ENCODE measurements at places on chromosomes 12 and 14. TPM values are rescaled to one million over a fixed set of nuclear protein-coding genes. Genes with fewer than 3 reads are reported as not detected.

GRCh38 chr14:92883066-92883465 lies 39.9 kb upstream of the CHGA start:
- DNase-seq = no peak

DNA sequence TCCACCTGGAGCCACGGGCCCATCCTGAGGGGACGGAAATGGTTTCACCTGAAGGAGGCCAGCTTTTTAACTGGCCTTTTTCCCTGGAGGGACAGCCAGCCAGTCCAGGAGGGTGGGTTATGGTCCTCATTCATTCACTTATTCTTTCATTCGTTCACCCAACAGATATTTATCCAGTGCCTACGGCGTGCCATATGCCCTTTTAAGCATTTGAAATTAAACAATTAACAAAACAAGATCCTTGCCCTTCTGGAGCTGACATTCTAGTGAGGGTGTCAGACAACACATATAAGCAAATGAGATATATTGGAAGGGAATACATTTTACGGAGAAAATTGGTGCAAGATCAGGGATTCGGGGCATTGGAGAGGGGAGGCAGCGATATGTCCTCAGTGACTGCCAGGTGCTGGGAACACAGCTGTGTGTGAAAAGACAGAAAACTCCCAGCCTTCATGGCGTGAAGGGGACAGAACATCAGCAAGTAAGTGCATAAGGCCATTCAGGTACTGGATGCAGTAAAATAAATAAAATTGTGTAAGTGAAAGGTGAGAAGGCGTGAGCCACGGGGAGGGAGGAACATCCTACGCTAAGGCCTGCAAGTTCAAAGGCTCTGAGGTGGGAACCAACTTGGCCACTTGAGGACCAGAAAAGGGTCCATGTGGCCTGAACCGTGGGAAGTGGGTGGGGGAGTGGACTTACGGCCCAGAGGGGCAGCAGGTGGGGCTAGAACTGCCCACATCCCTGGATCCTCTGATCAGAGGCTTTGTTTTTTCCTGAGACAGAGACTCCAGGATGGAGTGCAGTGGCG lies 684 bp upstream of the ABCB9 start:
- no peak for DNase-seq

GRCh38 chr14:96452684-96453083 lies 49.5 kb upstream of the PAPOLA start:
- DNase-seq = no peak

- DNase-seq = no peak
These were observed 174.8 kb downstream of the PELI2 start for GRCh38 chr14:56292970-56293369.

The EML5 gene
- 4.1 TPM for total RNA-seq

GRCh38 chr12:58896278-58896677 lies 24.0 kb downstream of the LRIG3 start:
- no peak for DNase-seq

The TAS2R30 gene
- 1.1 TPM for total RNA-seq

The HCAR2 gene
- total RNA-seq = not detected

GRCh38 chr12:13200841-13201240 lies 4.3 kb downstream of the EMP1 start:
- DNase-seq = no peak

Data from activated T-cell treated with anti-CD3 and anti-CD28 coated beads, Interleukin-2, amount 50 U/mL, for 4 hours (primary cell).